GM23248 (cell line): ENCODE measurements at places on chromosomes 2 and 18.

DNA sequence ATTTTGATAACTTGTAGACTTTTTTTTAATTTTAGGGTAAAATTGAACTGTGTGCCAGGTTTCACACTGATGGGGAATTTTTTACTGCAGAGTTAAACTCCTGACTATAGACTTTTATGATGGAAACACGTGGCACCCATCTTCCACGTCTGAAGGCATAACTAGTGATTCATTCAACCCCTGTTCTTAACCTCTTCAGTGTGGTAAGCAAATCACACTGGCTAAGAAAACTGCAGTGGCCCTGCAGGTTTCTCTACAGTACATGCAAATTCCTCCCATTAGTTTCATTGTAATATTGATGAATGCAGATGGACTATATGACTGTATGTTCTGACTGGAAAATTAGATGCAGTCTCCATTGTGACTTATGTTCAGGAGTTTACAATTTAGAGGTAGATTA is 47.2 kb downstream of the SMAD4 start:
- DNase-seq: peak; percentile 80

GRCh38 chr18:6951336-6952090 is 166.1 kb downstream of the LAMA1 start:
- no peak for DNase-seq

- no peak for DNase-seq
Measured at GRCh38 chr2:235545339-235546150, 51.7 kb downstream of the AGAP1 start.

- no peak for DNase-seq
Measured at GRCh38 chr18:55252901-55253300, 293.6 kb upstream of the CCDC68 start.

DNA sequence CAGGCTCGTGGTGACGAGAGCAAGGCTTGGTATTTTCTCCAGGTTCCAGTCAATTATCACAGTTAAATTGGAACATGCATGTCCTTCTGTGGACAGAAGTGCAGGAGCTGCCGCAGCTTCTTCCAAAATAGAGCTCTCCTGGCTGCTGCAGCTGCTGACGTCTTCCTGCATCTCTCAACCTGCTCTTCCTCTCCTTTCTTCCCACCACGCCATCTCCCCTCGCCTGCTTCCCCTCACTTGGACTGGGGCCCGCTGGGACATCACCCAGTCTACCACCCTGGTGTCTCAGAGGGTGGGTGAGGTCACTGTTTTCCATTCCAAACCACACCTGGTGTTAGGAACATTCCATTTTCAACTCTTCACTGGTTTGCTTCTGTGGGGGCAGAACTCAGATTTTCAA is 41.4 kb downstream of the SPP2 start:
- DNase-seq: peak; percentile 7

- no peak for DNase-seq
Measured at GRCh38 chr2:171205551-171205950, 44.9 kb upstream of the TLK1 start.

DNA sequence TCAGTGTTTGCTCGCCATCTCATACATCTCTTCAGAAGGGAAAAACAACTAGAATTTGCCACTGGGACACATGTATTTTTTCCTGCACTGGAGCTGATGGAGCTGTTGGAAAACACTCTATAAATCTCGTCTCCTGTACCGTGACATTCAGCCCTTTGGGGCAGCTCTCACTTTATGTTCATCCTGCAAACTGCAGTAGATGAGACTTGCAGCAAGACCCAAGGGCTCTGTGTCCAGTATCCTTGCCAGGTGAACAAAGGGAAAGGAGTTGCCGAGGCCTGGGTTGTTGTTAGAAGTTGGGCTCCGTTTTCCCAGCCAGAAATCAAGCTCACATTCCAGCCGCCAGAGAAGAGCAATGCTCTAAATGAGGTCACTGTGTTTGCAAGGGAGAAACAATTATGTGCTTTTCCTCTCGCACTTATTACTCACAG is 285.1 kb downstream of the SLC4A3 start:
- peak; percentile 84 for DNase-seq

- no peak for DNase-seq
Measured at GRCh38 chr2:97936199-97936598, 59.5 kb downstream of the TMEM131 start.

DNA sequence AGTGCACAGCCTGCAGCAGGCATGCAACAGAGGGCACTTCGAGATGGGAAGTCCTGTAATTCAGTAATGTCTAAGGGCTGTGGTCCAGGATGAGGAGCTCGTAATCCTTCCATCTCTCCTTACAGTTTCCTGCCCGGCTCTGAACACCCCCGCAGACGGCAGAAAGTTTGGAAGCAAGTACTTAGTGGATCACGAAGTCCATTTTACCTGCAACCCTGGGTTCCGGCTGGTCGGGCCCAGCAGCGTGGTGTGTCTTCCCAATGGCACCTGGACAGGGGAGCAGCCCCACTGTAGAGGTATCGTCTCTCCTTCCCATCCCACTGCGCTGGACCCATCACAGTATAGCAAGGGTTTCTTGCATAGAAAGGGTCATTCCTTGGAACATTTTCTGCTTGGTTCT is 26.7 kb downstream of the FBLN7 start:
- DNase-seq: no peak

GRCh38 chr2:155382776-155383175 is 684.3 kb downstream of the KCNJ3 start:
- DNase-seq: no peak

DNA sequence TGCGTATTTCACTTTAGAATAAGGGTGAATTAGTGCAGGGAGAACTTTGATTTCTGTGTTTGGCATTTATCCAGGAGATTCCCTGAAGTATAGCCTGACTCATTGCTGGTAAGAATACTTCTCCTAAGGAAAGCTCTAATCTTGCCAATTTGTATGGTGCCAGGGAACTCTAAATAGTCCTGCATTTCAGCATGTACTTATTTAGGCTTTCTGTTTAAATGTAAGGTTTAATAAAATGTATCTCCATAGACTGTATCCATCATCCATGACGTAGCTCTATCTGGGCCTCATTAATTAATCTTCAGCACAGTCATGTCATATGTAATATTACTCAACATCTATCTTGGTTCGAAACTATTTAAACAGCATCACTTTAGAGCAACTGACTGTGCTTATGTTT is 127.7 kb downstream of the DOK6 start:
- DNase-seq: peak; percentile 20

DNA sequence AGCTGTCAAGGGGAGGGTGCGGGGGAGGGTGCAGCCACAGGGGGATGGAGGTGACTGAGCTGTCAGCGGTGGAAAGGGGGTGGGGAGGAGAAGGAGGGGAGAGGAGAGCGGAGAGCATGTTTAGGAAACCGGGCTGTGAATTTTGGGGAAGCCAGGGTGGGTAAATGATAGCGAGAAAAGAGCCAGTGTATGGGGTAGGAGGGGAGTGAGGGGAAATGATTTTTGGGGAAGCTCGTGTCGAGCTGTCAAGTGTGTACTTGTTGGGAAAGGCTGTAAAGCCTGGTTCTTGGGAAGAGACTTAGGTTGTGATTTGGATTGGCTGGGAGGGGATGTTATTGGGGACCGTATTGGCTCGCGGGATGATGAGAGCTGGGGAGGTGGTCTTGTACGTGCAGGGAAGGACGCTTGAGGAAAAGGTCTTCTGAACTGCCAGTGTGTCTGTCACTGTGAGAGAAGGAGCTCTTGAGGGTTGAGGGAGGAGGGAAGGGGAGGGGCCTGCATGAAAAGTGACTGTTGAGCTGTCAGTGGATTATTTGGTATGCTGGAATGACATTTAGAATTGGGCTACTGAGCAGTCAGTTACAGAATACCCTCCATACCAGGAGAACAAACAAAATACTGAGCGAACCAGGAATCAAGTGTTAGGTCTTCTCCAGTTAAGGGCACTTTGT is 1.0 kb downstream of the UBR3 start:
- peak; percentile 54 for DNase-seq

DNA sequence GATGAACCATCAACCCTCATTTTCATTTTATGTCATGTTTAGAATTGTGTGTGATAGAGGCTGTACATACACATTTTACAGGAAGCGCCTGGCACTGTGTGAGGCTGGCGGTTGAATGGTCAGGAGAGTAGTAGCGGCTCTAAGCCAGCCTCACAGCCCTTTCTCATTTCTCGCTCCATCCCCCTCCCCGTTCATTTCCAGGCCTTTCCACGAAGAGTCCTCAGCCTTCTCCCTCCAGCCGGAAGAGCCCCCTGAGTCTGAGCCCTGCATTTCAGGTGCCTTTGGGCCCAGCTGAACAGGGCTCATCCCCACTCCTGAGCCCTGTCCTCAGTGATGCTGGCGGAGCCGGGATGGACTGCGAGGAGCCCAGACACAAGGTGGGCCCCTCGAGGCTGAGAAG is 51.8 kb downstream of the STK25 start:
- no peak for DNase-seq

- no peak for DNase-seq
Measured at GRCh38 chr2:170530803-170531564, 184.2 kb upstream of the SP5 start.

DNA sequence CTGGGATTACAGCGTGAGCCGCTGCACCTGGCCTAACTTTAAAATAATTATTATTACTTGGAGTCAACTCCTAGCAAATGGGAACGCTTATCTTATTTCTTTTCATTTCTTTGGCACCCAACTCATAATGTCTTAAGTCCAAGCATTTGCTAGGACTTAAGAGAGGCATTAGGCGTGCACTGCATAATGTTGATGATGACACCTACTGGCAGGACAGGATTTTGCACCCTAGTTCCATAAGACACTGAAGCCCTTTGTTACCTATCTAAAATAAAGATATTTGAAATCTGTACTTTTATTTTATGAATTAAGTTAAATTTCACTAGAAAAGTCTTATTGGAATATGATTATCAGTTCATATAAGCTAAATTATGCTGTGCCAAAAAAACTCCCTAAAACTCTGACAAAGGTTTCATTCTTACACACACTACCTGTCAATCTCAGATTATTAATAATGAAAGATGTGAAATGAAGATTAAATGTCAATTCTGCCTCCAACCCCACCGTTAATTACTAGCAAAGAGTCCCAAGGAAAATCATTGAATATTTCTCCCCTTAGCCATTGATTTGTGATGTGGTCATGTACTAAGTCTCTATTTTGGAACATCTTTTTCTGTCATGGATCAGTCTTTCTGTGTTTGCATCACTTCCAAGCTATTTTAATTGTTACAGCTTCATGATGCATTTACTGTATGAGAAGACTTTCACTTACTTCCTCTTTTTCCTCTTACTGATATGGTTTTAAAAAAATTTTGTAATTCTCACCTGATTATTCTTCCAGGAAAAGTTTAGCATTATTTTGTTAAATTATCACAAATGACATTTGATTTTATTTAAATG is 12.7 kb upstream of the CDH2 start:
- DNase-seq: peak; percentile 83

- peak; percentile 14 for DNase-seq
Measured at GRCh38 chr2:212596688-212597087, 58.1 kb upstream of the ERBB4 start.

DNA sequence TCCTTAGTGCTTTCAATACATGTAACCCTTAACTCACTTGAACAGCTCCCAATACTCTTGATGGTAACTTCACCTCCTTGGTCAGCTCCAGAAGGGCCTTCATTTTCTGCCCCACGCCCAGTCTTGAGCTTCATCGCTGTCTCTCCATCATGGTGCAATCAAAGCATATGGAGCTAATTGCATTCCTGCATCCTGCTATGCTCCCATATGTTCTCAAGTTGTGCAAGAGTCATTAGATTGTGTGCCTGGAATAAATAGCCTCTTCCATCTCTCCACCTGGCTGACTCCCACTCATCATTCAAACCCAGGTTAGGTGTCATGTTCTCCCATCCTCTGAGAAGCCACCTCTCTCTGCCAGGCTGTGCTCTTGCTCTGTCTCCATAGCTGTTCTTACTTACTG is 364.5 kb upstream of the RGPD4 start:
- no peak for DNase-seq

DNA sequence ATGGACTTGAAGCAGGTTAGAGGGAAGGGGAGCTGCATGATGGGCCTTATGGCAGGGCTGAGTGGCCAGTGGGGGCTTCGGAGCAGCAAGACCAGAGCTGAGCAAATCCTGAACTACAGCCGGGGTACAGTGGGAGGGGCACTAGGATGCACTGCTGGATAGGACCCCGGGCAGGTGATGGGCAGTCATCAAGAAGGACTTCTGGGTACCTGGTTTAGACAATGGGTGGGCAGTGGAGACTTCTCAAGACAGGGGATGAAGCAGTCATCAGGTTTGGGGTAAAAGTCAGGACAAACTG is 507.4 kb upstream of the MYT1L start:
- no peak for DNase-seq

GRCh38 chr2:238938401-238939055 is 90.6 kb downstream of the TWIST2 start:
- peak; percentile 99 for DNase-seq

- DNase-seq: no peak
Measured at GRCh38 chr18:73961804-73962203, 185.8 kb downstream of the FBXO15 start.

DNA sequence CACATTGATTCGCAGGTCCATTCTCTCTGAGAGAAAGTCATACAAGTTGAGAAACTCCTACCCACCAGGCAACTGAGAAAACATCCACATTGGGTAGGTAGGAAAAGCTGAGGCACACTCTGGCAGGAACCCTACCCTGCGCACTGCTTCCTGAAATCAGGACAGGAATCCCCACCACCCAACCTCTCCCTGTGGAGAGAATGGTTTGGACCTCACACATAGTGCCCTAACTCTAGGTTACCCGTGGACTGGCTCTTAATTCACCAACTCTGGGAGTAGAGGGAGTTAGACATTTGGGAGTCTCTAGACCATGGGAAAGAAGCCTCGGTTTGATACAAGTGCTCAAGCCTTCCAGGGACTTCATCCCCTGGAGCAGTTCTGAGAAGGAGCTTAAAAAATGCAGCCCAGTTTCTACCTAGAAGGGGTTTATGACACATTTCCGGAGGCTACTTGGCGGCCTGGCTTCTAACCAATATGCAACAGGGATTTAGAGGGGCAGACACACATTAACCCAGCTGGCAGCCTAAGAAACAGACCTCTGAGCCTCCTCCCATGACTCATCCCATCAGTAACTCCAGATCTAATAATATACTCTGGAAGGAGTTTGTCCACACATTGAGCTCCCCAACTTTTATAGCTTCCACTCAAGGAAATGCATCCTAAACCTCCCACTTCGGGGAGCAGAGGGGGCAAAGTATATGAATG is 136.7 kb downstream of the EML6 start:
- DNase-seq: peak; percentile 84

DNA sequence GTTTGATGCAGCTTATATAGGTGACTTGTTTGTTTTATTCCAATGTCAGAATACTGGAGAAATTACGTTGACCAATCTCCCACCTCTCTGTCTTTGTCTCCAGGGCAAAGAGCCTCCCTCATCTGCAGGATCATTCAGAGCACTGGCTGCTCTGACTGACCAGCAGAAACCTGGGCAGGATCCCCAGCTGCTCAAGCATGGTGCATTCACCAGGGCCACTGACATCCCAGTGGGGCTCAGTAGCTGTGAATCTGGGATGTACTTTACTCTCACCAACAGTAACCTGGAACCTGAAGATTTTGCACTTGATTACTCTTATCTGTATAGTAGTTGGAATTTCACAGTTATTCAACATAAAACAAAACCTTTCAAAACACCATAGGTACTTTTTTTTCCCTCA is 235.9 kb downstream of the ANKRD36 start:
- DNase-seq: no peak
